ENCODE measurements at places on chromosomes 6 and 20.

DNA sequence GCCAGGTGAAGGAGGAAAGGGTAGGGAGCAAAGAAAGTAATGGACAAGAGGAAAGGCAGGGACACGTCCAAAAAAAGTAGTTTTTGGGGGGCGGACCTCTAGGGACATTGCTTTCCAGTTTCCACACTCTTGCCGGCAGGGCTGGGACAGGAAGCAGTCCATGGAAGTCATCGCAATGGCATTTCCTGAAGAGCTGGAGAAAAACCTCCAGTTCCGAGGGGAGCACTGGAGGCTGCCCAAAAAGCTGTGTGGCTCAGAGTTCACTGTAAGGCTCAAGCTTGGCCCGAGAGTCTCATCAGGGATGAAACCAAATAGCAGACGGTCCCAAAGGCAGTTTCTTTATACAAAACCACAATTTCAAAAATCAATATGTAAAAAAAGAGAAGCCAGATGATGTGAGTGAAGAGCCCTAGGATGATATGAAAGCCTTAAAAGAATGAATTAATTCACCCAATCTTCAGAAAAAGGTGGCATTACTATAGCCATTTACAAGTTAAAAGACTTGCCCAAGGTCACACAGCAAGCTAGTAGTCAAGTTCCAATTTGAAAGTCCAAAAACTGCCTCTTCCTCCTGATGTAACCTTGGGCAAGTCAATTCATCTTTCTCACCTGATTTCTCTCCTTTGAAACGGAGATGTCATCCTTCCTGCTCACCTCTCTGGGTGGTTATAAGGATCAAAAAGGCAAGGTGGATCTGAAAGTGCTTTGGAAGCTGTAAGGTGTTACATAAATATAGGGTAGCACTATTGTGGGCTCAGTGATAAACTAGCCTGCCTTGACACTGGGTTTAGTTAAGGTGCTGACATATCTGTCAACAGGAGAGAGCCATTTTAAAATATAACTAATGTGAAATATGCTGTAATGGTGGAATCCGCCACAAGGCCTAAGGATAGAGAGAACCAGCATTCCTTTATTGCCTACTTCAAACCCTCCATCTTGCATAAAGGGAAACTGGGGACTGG is 9.1 kb downstream of the BCL2L1 start:
- peak; percentile 85 for DNase-seq

- DNase-seq, result no peak
These were observed 177.2 kb upstream of the TAB2 start for GRCh38 chr6:149140137-149140909.

- DNase-seq, result no peak
These were observed 55.9 kb downstream of the IL22RA2 start for GRCh38 chr6:137117581-137117980.

GRCh38 chr20:10954137-10954840 is 280.5 kb upstream of the JAG1 start:
- DNase-seq, result no peak

GRCh38 chr20:59143326-59143725 is 20.3 kb upstream of the ZNF831 start:
- DNase-seq, result no peak

GRCh38 chr20:51591871-51592270 is 49.4 kb upstream of the NFATC2 start:
- no peak for DNase-seq

GRCh38 chr6:20483887-20484497 is 50.3 kb upstream of the CDKAL1 start:
- DNase-seq, result no peak

- no peak for DNase-seq
These were observed 704 bp downstream of the TOP1 start for GRCh38 chr20:41029150-41029901.

GRCh38 chr6:43476746-43477145 is 624 bp upstream of the TJAP1 start:
- DNase-seq, result no peak

- DNase-seq, result no peak
These were observed 5.7 kb downstream of the TUBB2A start for GRCh38 chr6:3151691-3152090.

DNA sequence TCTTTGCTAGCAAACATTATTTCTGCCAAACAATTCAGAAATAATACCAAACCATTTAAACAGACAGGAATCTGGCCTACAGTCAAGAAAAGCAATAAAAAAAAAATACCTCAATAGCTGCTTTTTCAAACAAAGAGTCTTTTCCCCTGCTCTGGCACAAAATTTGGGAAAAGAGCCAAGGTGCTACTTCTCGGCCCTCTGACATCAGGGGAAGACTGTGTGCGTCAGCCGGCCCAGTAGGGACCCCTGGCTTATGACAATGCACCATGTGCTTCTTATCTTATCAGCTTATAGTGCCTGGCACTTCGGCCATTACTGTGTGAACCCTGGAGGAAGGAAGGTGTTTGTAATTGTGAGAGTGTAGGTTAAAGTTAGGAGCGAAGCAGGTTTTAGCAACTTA is 89.4 kb downstream of the PDE10A start:
- no peak for DNase-seq

DNA sequence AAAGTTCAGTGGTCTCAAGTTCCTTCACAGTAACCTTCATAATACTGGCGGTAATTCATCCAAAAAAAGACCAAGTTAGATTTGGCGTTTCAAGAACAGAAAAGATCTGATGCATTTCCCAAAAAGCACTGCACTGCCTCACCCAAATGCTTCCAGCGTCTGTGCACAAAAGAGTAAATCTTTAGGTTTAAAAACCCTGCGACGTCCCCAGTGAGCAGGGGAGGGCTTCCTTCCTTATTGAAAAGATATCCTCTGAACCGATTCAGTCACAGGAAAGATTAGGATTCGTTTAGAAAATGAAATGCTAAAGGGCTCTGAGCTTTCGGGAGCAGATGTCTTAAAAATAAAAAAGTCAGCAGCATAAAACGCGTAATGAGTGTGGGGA is 654 bp downstream of the TBC1D7 start:
- DNase-seq, result no peak

- DNase-seq, result no peak
These were observed 72.0 kb upstream of the SCGN start for GRCh38 chr6:25579902-25580495.

DNA sequence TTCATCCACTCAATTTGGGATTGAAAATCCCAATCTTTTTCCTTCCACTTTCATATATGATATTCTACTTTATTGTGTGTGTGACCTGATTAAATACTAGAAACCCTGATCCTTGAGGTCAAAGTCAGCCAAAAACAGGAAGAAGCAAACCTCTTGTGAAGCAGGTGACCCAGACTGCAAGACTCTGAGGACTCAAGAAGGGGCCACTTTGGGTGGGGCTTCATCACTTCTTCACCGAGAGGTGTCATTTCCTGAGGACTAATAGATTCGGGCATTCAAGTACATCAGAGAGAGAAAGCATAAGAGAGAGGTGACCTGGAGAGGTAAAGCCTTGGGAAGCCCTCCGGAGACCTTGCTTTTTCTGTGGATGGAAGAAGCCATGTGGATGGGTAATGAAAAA is 129.0 kb downstream of the CFAP61 start:
- no peak for DNase-seq

DNA sequence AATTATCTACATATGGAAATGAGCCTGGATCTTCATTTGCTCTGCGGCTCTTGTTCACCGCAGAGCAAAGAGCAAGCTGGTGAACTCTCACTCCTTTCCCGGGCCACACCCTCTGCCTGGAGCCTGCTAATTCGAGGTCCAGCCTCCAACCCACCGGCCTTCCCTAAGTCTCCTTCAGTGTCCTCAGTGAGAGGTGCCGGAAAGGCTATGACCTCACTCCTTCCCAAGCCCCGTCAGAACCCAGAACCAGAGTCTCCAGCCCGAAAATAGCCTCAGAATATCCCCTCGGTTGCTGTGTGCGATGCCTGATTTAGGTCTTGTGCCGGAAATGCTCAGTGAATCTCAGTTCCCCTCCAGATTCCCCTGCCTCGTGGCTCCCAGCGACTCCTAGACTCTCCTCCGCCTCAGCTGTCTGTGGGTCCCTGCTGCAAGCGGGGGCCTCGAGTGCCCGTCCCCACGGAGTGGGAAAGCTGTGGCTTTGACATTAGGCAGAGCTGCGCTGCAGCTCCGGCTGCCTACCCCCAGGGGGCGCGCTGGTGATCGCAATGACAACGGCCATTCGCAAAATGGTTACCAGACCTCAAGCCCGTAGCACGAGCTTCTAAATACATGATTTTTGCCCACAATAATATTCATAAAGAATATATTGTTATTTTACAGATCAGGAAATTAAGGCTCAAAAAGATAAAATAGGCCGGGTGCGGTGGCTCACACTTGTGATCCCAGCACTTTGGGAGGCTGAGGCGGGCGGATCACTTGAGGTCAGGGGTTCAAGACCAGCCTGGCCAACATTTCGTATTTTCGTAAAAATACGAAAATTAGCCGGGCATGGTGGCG is 4.1 kb upstream of the BNIP5 start:
- DNase-seq, result peak; percentile 92

DNA sequence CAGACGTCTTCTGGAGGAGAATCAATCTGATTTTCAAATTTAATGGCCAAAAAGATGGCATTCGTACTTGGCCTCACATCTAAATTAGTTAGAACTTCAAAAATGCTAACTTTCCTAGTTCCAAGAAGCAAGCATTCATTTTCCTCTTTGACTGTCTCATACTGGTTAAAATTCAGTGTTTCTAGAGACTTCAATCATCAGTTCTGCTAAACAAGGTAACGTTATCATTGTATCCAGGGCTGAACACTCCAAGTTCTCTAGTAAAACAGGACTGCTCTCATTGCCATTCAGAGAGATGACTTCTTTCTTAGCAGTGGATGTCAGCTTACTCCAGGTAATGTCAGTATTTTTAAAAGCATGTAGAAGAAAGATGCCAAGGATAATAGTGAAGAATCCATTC is 34.6 kb upstream of the ENTPD6 start:
- DNase-seq, result no peak

DNA sequence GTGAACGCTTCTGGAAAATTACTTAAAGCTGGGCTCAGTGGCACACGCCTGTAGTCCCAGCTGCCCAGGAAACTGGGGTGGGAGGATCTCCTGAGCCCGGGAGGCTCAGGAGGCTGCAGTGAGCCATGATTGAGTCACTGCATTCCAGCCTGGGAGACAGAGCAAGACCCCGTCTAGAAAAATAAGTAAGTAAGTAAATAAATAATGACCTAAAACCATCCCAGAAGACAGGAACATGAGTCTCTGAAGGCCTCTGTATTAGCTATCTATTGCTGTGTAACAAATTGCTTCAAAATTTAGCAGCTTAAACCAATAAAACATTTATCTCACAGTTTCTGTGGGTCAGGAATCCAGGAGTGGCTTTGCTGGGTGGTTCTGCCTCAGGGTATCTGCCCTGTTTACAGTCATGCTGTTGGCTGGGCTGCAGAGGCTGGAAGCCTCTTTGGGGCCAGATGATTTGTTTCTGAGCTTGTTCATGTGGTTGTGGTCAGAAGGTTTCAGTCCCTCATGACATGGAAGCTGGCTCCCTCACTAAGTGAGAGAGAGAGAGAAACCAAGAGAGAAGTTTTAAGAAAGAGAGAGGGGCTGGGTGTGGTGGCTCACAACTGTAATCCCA is 48.4 kb upstream of the NCOA3 start:
- no peak for DNase-seq

GRCh38 chr6:119352001-119352400 is 2.4 kb upstream of the MAN1A1 start:
- DNase-seq, result no peak

- DNase-seq, result no peak
These were observed 9.0 kb upstream of the FAM110A start for GRCh38 chr20:824490-824889.

DNA sequence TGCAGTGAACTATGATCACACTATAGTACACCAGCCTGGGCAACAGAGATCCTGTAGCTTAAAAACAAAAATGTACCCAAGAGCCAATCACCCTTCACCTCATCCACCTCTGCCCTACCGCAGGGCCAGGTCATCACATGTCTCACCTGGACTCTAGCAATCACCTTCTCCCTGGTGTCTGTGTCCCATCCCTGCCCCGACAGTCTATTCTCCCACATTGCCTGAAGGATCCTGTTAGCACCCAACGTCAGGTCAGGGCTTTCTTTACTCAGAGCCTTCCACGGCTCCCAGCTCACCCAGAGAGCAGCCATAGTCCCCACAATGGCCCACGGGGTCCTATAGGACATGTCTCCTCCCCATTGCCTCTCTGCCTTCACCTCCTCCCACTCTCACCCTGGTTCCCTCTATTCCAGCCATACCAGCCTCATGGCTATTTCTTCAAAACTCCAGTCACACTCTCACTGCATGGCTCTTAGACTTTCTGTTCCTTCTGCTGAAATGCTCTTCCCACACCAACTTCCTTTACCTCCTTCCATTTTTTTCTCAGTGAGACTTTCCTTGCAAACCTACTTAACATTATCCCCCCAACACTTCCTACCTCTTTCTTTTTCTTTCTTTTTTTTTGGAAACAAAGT is 22.5 kb upstream of the ARFGEF2 start:
- peak; percentile 14 for DNase-seq

- no peak for DNase-seq
These were observed 1.2 kb downstream of the DDR1 start for GRCh38 chr6:30885481-30885998.

GRCh38 chr6:90311569-90311968 is 14.9 kb upstream of the BACH2 start:
- no peak for DNase-seq

GRCh38 chr20:23363257-23363649 is 1.3 kb downstream of the GZF1 start:
- no peak for DNase-seq

- no peak for DNase-seq
These were observed 20.7 kb downstream of the FAM50B start for GRCh38 chr6:3869632-3870527.

DNA sequence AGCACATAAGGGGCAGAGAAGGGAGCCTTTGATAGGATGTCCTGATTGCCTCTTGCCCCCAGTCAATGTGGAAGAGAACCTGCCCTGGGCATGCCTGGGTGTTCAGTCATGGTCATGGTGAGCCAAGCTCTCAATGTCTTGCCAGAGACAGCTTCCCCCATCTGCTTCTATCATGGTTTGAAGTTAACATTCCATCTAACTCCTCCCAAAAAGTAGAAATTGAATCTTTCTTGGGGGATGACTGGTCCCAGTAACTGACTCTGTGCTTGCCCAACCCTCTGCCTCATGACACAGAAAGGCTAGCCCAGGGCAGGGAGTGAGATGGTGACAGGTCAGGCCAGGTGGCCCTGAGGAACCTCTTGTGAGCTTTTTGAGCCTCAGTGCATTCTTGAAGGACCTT is 60.1 kb downstream of the ADTRP start:
- DNase-seq, result no peak

- DNase-seq, result no peak
These were observed 82.3 kb downstream of the CAP2 start for GRCh38 chr6:17475606-17476244.

- no peak for DNase-seq
These were observed 307.8 kb downstream of the TAF4 start for GRCh38 chr20:61757678-61758563.

- DNase-seq, result no peak
These were observed 26.0 kb upstream of the CLVS2 start for GRCh38 chr6:122969999-122970533.

- DNase-seq, result no peak
These were observed 6.9 kb upstream of the RPL10A start for GRCh38 chr6:35461270-35461669.

- DNase-seq, result no peak
These were observed 119.8 kb downstream of the PDE7B start for GRCh38 chr6:135971351-135971750.

- DNase-seq, result no peak
These were observed 7.8 kb upstream of the NEU1 start for GRCh38 chr6:31870385-31870921.
